ENCODE measurements at places on chromosomes 4 and X.

DNA sequence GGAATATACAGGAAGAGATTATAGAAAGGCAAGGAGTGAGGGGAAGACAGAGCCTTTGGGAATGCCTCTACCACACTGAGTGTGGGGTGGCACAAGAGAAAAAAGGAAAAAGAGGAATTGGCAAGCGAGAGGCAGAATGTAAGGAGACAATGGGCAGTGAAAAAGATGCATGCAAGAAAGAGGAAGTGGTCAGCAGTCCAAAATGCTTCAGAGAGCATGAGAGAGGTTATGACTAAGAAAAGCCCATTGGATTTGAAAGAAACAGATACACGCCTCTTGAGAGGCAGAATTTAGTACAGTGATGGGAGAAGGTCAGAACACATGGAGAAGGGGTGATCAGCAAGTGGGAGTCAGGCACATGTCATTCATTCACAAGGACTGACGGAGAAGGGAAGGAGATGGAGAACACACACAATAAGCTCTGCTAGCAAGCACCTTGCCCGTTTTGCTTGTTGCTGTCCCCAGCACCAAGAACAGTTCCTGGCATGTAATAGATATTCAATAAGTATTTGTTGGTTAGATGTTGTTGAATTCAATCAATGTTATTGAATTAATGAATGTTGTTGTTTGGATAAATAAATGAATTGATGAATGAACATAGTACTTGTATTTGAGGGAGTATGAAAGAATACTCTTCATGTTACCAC is 6.3 kb downstream of the DCHS2 start:
- DNase-seq: no peak

DNA sequence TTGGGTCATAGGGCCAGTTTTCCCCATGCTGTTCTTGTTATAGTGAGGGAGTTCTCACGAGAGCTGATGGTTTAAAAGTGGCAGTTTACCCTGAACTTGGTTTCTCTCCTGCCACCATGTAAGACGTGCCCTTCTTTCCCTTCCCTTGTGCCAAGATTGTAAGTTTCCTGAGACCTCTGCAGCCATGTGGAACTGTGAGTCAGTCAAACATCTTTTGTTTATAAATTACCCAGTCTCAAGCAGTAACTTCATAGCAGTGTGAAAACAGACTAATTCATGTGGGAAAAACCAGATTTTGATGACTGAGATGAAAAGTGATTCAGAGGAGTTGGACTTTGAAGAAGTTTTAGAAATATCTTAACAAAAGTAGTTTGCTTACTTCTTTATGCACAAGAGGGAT is 101.4 kb downstream of the ARHGAP10 start:
- DNase-seq: no peak

DNA sequence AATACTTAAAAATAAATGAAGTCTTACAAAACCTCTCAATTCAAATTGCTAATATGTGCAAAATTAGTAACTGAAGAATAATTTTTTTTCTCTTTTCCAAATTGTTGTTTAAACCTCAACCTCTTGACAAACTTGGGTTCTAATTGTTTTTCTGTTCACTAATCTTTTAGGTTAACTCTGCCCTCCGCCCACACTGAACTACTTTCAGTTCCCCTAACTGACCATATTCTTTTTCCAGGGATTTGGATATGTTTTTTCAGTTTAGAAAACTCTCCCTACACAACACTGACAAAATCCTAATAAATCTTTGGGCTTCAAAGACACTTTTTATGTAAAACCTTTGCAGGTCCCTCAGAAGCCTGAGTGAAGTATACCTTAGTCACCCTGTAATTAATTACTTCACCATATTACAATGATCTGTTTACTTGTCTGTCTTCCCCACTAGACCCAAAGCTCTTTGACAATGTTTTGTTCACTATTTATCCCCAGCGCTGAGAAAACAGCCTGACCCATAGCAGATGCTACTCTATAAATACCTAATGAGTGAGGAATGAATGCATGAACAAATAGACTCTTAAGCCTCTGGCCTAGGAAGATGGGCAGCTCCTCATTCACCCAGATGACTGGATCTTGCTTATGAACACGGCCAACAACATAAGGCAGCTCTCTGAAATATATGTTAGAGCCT is 134.9 kb downstream of the MAML3 start:
- DNase-seq: no peak

DNA sequence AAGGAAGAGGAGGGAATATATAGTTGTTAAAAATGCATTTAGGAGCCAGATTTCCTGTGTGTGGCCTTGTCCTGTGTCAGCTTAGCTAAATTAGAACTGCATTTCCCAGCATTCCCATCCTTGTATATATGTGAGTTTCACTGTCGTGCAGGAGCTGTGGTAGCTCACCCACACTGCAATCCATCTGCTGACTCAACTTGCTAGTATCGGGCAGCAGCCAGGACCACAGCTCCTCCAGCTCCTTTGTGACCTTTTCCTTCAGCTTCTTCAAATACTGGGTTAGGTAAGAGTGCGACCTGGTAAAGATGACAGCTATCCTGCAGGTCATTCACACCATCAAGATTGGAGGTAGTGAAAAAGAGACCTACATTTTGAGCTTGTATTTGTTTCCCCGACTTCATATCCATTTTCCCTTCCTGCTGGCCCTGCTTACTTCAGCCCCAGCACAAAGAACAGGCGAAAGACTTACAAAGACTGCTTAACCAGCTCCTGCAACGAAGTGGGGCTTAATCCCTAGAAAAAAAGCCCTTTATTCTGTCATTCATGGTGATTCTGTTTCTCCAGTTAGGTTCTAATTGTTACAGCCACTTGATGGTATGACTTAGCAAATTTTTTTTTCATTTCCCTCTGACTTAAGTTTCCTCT is 11.4 kb downstream of the ASIC5 start:
- DNase-seq: no peak

GRCh38 chr4:158442736-158443135 is 78.9 kb upstream of the RXFP1 start:
- no peak for DNase-seq

GRCh38 chrX:53605004-53605403 is 81.5 kb downstream of the HUWE1 start:
- DNase-seq: no peak

DNA sequence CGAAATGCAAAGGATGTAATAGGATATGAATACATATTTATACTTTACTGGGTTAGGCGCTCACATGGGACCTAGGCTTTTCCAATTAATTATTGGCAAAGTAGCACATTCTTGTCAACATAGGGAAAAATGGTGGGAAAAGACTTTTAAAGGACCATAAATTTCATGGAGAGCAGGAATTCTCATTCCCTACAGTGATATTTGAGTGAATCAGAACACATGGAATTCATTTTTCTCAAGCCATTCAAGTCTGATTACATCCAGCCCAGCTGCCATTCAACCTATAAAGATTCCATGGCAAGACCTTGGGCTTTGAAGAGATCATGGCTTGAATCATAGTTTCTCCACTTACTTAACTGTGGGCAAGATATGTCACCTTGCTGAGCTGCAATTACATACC is 150.4 kb downstream of the SOWAHB start:
- no peak for DNase-seq

DNA sequence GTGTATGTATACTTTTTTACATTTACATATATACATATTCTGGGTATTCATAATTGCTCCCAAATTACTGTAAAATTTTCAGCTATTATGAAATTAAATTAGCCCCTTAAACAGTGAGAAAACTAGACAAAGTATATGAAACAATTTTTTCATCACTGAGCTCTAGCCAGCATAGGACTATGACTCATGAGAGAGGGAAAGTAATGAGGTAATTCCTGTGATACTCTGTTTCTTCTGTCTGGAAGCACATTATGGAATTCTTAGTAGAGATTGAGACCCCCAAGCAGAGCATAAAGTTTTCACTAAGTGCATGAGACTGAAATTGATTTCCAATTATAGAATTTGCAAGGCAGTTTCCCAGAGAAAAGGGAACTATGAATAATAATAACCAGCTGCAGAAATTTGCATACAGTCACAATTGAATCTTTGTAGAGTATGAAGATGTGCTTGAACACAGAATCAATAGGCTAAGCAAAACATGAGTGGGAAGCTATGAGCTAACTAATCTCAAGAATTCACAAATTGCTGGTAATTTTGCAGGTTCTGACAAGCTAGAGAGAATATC is 779.3 kb downstream of the ARAP2 start:
- DNase-seq: no peak

- no peak for DNase-seq
These were observed 34.1 kb downstream of the ART3 start for GRCh38 chr4:76108467-76109181.

DNA sequence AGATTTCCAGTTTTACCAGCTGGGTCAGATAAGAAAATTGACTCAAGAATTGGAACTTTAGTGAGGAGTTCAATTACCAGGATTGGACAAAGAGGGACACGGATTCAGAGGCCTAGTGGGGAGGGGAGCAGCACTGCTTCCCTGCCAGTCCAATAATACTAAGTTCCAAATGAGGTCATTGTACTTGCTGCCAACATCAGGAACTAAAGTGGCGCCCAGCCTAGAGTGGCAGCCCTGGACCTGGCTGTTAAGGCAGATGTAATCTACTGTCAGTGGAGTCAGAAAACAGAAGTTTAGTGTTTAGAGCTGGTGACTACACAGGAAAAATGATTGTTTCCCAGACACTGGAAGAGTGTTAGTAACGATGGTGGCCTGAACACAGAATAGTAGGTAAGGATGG is 42.7 kb upstream of the RAPGEF2 start:
- DNase-seq: no peak

GRCh38 chrX:109264878-109265277 is 217.0 kb downstream of the GUCY2F start:
- DNase-seq: no peak

DNA sequence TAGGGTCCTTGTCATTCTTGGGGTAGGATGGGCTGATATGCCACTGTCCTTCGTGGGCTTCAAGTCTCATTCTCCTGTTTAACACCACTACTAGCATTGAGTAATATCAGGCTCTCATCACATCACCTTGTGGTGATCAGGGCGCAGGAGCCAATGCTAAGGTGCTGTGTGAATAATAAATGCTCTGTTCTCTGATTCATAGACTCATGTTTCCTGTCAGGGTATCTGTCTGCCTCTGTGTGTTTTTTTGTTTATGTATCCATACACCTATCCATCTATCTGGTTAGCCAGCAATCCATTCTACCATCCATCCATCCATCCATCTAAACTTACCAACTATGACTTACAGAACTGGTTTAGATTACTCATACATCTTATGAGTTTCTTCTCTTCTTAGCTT is 525.1 kb upstream of the ATOH1 start:
- DNase-seq: no peak

DNA sequence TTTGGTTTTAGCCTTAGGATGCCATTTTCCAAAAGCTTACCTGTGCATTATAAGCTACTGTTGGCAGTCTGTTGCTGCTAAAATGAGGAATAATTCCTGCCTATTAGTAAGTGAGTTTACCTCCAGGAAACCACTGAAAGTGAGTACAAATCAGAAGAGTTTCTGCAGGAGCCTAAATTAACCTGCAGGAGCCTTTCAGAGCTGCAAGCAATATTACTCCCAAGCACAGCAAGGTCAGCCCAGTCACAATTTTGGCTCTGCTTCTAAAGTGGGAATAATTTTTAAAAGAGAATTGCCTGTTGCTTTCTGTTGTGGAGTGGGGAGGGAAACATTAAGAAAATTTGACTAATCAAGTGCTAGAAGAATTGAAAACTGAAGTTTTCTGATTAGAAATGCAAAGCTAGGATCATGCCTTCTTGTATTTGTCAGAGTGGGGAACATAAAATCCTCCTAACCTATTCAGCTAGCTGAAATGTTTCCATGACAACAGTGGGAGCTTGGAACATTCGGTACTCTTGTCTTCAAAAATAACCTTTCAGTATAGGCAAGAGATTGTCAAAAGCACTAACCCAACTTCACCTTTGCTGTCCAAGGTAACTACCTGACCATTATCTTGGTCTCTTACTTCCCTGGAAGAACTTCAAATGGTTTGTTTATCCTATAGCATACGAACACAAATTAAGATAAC is 193.2 kb downstream of the COMMD8 start:
- no peak for DNase-seq

DNA sequence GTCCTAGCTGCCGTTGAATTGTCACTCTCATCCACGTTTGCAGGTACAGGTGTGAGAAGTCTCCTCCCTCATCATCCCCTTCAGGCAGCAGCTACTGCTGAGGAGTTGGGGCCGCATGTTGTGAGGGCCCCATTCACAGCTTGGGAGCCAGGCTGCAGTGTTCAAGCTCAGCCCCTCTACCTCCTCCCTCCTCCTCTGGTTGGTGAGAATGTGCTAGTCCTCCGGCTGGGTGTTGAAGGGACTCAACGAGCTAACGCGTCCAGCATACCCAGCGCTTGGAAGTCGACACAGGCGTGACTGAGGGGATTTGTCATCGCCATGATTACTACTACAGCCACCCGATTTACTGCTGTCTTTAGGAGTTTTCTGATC is 82.0 kb upstream of the PSAPL1 start:
- DNase-seq: no peak

GRCh38 chr4:53671757-53672156 is 80.5 kb upstream of the LNX1 start:
- no peak for DNase-seq

DNA sequence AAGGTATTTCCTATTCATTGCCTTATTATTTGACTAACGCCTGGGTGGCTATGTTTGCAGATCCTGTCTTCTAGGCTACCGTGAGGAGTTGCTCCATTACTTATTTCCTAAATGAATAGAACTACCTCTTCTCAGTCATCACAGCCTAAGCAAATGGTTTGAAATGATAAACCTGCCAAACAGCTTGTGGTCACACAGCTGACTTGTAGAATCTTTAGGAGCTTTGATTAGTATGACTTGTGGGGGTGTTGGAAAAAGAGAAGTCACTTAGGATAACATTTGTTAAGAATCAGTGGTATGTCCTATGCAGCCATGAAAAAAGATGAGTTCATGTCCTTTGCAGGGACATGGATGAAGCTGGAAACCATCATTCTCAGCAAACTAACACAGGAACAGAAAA is 169.3 kb downstream of the PPARGC1A start:
- no peak for DNase-seq

- peak; percentile 20 for DNase-seq
These were observed 120.8 kb upstream of the PJA1 start for GRCh38 chrX:69285881-69286564.

GRCh38 chr4:60805500-60806313 is 394.4 kb upstream of the ADGRL3 start:
- no peak for DNase-seq

- DNase-seq: no peak
These were observed 1.4 kb downstream of the TMLHE start for GRCh38 chrX:155611302-155611701.

GRCh38 chr4:48804584-48805301 is 24.7 kb upstream of the FRYL start:
- DNase-seq: no peak

- DNase-seq: no peak
These were observed 12.2 kb upstream of the AMOT start for GRCh38 chrX:112852851-112853250.

- DNase-seq: no peak
These were observed 53.3 kb downstream of the CAMK2D start for GRCh38 chr4:113708250-113708649.

DNA sequence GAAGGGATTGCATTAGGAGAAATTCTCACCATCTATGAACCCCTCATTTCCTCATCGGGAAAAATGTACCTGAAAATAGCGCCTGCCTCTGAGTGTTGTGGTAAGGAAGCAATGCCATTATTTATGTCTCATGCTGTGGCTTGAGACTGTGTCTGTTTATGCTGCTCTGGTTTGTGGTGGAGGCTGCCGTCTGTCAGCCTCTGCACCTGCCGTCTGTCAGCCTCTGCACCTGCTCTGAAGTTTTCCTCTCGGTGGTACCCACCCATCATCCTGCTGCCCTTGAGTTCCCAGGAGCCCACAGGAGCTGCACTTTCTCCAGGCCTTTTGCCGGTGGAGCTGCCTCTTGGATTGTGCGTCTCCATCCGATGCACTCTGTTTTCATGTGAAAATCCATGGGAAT is 68.5 kb upstream of the PPP2R3B start:
- DNase-seq: no peak

GRCh38 chr4:10666616-10667015 is 18.0 kb downstream of the CLNK start:
- DNase-seq: no peak

All from stimulated activated CD8-positive, alpha-beta memory T cell treated with anti-CD3 and anti-CD28 coated beads, Interleukin-12 subunit alpha, Interleukin-12 subunit beta, amount 100 ng/mL, for 1 hour (primary cell).